T-helper 2 cell treated with Interferon-gamma antibody and Interleukin-4, amounts not matched to agents 5 μg/mL and 100 μg/mL, for 36 hours (primary cell): ENCODE measurements at places on chromosomes 12 and 14.

- DNase-seq: no peak
Observed at GRCh38 chr14:64952598-64953309, 10.2 kb upstream of the GPX2 start.

- no peak for DNase-seq
Observed at GRCh38 chr12:38124247-38125012, 192.1 kb upstream of the ALG10B start.

DNA sequence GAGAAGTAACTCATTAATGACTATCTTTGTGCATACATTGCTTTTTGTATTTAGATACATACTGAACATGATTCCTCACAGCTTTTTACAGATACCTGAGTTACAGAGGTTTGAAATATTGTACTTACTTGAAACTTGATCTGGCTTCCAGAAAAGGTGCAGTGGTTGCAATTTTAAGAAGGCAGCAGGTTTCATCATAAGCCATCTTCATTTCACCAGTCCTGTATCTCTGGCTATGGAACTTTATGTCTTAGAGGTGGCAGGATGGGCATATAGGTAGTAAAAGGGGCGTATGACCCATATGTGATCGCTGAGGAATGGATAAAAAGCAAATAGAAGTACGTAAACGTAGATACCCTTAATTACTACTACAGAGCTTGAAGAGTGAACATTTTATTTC is 13.7 kb downstream of the ZBTB1 start:
- DNase-seq: no peak

- DNase-seq: no peak
Observed at GRCh38 chr12:46475972-46476645, 103.5 kb upstream of the SLC38A2 start.

GRCh38 chr14:59213368-59214315 is 25.2 kb downstream of the DAAM1 start:
- DNase-seq: no peak

GRCh38 chr12:124125203-124125871 is 152.3 kb downstream of the ZNF664 start:
- DNase-seq: no peak

- no peak for DNase-seq
Observed at GRCh38 chr14:71202881-71203280, 295.6 kb downstream of the PCNX1 start.

DNA sequence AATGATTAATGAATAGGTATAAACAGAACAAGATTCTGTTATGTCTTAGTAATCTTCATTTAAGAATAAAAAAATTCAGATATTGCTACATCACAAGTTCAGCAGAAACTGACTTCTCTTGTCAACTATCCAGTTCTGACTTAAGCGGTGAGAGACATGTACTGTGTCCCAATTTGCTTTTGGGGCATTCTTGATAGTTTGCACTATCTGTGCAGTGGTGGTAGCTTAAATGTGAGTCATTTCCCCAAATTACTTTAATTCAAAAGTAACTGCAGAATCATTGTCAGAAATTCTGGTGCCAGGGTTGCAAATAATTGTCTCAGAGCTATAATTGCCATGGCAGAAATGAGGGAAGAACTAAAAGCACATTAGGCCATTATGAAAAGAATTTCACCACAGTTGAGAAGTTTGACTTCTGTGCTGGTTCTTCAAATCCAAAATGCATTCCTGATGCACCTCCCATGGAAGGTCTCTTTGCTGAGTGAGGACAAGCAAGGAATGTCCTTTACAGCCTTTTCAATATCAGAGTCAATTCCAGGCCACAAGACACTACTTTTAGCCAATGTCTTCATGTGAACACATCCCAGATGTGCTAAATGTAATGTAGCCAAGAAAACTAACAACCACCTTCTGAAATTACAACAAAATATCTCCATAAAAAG is 304.7 kb downstream of the SSPN start:
- no peak for DNase-seq

GRCh38 chr12:48037267-48037915 is 33.1 kb upstream of the COL2A1 start:
- DNase-seq: no peak

GRCh38 chr14:95389471-95390011 is 69.8 kb upstream of the CLMN start:
- no peak for DNase-seq

DNA sequence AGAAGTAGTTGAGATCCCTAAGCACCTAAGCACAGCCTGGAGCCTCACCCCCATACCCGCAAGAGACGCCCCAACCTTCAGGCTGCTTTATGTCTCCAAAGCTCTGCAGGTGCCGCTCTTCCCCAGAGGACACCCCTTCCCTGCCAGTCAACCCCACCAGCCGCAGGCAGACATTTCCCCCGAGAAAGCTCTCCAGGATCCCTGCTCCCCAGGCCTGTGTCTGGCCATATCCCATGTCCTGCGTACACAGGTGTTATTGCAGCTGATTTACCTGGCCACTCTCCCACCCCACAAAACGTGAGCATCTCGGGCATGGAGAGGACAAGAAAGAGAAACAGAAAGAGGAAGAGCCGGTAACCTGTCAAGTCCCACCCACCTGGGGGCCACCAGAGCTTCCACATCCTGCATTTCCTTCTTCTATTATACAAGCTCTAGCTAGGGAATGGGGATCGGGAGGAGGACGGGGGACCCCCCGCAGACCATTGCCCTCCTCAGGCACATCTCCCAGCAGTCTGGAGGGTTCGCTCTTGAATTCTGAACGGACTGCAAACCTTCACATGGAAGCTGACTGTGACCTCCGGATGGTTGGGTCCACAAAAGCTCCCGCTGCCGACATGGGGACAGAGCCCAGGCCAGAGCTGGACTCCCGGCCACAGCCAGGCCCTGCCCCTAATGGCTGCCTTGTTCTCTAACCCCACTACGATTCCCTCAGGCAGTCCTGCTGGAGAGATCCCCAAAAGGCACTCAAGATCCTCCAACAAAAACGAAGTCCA is 17.6 kb downstream of the CCDC88C start:
- no peak for DNase-seq

DNA sequence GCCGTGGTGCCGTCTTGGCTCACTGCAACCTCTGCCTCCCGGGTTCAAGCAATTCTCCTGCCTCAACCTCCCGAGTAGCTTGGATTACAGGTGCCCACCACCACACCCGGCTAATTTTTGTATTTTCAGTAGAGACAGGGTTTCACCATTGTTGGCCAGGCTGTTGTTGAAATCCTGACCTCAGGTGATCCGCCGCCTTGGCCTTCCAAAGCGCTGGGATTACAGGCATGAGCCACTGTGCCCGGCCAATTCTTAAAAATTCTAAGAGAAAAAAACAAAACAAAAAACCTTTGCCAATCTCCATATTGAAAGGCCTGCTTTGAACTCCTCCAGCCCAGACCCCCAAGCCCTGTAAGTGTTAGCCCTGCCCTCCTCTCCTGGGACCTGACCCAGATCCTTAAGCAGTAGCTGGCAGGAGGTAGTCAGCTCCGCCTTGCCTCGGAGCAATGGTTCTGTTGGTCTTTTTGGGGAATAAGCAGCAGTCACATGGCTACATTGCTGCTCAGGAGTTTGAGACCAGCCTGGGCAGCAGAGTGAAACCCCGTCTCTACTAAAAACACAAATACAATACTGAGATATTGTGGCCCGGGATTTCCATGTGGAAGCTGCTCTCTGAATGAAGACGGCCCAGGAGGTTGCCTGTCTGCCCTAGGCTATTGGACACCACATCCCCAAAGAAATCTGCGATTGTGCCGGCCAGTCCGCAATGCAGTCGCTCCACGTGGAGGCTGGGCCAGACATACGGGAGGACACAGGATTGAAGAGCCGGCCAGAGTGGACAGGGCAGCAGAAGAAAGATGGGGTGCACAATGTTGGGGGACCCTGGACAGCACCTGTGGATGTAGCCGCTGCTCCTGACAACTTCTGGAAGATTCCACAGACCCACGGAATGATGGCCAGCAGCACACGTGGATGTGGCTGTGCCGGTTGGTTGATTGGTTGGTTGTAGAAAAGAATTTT is 28.8 kb upstream of the BEGAIN start:
- DNase-seq: no peak

DNA sequence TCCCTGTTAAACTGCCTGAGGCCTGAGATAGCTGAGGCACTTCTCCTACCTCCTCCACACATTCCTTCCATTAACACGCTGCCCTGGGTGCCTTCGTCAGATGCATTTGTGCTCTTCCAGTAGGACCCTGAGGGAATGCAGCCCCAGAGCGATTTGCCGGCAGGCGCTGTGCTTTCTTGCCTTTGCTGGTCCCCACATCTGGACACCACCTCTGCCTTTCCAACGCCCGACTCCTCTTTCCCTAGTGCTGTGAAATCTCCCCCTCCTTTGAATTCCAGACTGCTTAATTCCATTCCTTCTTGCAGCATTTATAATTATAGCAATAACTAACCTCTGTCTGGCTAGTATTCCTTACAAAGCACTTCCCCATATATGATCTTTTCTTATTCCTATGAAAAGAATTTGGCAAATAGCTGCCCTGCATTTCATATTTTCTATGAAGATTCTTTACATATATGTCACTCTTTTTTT is 88.4 kb downstream of the C12orf75 start:
- no peak for DNase-seq

DNA sequence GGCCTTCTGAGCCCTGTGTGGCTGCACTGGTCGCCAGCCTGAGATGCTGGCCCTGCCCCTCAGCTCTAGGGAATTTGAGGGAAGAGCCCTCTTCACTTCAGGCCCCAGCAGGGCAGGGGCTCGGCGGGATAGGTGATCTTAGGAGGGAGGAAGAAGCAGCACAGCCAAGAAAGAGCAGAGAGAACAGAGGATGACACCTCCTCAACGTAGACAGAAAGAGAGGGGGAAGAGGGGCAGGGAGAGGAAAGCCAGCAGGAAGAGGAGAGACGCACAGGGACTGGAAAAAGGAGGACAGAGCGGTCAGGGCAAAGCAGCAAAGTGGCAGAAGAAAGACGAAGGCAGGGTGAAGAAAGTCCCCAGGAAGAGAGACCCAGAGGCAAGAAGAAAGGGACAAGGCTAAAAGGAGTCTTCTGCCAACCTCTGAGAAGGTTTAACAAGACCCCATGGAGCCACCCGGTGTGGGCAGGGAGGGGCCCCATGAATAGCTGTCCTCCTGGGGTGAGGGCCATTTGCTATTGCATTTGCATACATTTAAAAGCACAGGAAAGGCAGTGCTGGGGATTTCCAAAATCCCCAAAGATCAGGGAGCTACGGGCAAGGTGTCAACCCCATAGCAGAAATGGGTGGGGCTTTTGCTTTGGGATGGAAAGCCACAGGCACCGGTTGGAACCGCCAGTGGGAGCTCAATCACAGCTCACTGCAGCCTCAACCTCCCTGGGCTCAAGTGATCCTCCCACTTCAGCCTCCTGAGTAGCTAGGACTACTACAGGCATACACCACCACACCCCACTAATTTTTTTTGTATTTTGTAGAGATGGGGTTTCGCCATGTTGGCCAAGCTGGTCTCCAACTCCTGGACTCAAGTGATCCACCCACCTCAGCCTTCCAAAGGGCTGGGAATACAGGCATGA is 22.7 kb downstream of the CMKLR1 start:
- DNase-seq: no peak

DNA sequence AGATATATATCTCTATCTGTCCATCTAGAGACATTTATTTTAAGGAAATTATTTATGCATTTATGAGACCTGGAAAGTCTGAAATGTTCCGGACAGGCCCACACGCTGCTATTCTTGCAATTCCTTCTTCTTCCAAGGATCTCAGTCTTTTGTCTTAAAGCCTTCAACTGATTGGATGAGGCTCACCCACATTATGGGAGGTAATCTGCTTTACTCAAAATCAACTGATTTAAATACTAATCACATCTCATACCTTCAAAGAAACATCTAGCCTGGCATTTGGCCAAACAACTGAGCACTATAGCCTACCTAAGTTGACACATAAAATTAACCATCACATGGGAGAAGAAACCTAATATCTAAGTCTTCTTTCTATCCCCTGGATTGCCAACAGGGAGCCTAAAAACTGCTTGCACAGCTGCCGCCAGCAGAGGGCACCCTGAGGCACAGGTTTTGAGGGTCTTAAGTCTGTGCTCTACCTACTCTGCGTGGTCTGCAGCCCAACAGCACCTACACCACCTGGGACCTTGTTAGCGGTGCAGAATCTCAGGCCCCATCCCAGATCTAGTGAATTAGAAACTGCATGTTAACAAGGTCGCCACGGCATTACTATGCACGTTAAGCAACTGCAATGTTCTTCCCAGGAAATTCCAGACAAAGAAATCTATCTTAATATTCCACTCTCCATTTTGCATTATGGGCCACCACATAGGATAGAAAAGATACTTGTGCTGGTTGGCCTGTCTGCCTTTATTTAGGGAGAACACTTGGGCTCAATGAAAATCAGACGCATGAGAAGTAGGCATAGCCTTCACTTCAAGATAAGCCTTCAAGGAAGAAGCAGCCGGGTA is 249.7 kb downstream of the FOXG1 start:
- no peak for DNase-seq

DNA sequence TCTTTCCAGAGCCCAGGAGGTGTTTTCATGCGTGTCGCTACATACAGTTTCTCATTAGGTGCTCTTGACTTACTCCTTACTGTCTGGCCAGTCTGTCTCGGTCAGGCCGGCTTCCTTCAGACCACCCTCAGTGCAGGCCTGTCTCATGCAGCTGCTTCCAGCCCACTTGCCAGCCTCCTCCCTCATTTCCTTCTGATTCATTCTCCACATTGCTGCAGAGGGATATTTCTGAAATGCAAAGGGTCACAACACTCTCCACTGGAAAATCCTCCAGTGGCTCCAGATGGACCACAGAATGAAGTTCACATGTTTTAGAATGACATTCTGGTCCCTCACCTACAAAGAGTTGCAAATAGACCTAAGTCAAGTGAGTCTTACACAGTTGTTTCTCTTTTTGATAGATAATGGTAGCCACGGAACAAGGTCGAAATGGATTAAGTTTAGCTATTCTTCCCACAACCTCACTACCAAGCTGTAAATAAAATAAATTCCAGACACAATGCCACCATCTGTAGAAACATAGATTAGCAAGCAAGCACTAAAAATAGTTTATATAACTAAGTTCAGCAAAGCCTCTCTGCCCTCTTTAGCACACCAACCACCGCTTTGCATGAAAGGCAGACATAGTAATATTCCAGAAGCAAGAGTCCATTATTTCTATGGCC is 146.9 kb downstream of the ESR2 start:
- DNase-seq: no peak

DNA sequence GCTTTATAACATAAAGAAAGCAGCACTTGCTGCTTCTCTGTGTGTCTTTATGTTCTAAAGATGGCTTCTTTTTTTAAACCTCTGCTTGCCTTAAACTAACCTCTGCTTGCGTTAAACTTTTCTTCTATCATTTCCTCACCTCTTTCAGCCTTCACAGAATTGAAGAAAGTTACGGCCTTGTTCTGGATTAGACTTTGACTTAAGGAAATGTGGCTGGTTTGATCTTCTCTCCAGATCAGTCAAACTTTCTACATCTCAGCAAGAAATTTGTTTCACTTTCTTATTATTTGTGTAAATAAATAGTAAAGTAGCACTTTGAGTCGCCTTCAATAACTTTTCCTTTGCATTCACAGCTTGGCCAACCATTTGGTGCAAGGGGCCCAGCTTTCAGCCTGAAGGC is 64.2 kb downstream of the CMAS start:
- no peak for DNase-seq

GRCh38 chr14:103273745-103274615 is 60.1 kb upstream of the EIF5 start:
- DNase-seq: no peak

GRCh38 chr12:121769831-121770301 is 23.6 kb downstream of the RHOF start:
- no peak for DNase-seq
